ENCODE measurements at places on chromosomes 5 and 9.

DNA sequence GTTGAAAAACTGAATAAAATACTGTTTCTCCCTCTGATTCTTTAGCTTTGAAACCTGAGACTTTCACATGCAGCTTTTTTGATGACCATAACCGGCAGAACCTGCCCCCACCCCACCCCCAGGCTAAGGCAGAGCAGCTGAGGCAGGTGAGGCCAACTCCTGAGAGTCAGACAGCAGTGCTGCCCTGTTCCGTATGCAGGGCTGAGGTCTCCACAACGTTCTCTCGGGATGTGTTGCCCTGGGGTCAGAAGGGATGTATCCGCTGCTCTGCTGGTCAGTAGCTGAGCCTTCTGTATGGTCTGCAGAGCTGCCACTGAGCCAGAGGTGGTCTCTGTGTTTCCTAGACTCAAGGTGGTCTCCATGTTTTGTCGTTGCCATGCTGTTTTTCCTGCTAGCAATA lies 190.5 kb downstream of the AOPEP start:
- DNase-seq = no peak

DNA sequence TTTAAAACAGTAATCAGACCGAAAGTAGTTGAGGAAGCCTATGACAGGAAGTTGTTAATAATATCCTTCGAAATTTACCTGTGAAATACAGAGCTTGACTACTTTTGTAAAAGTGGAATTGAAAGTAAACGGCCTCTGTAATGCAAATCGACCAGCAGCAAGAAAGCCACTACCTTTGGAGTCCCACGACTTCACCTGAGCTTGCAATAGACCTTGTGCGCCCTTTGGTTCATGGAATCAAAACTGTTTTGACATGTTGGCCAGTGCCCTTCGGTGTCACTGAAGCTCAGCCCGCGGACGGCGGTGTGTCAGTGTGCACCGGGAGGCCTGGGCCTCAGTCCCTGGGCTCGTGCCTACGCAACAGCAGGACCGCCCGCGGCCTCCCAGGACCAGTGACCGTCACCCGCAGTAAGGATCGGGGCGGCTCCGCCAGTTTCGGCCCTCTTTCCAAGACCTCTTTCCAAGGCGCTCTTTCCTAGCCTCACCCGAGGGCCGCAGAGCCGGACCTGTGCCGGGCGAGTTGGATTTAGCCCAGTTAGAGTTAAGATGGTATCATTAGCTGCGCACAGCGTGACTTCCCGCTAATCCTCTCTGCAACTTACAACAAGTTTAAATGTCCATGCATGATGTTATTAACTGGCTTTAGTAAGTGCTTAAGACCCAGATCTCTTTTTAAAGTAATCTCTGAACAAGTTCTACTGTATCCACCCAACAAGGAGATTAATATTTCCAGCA lies 223.3 kb downstream of the MEF2C start:
- DNase-seq = no peak

DNA sequence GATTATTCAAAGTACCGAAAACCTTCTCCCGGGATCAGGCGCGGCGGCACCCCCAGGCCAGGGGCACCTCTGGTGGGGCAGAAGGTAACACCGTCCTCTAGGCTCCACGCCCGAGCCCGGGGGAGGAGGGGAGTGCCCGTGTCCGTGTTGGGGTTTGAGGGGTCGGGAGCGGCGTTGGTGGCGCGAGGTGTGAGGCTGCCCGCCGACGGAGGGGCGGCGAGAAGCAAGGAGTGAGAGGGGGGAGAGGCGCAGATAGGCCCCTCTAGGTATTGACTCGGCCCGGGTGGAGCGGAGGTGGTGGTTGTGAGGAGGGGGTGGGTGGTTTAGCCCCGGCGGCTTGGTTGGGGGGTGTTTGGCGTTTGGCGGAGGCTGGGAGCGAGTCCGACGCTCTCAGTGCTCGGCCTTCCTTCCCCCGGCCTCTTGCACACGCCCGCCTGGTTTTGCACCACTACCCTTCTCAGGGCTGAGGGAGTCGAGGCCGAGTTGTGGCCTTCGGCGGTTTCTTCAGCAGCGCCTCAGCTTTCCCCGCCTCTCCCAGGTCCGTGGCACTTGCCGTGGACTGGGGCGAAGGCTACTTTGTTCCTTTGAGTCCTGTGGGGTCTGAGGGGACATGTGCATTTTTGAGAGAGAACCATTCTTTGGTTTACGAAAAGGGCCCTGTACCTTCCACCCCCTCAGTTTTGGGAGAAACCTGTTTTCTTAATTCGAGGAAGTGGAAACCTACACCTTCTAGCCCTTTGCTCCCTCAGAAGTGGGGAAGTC lies 450 bp downstream of the GPBP1 start:
- no peak for DNase-seq

DNA sequence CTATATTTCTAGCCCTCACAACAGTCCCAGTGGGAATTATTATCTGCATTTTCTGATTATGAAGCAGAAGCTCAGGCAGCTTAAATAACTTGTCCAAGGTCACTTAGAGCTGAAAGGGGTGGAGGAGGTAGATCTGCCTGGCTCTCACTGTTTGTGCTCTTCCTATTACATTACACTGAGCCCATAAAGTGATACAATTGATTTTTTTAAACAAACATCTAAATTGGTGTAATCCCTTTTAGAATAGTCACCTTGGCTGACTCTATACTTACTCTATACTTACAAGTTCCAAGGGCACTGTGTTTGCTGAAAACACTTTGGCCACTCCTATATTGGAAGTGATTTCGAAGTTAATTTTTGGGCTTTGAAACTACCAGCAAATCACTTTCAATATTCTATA lies 144.7 kb downstream of the APBA1 start:
- DNase-seq = no peak

GRCh38 chr9:136323371-136323789 lies 4.0 kb upstream of the GPSM1 start:
- no peak for DNase-seq

DNA sequence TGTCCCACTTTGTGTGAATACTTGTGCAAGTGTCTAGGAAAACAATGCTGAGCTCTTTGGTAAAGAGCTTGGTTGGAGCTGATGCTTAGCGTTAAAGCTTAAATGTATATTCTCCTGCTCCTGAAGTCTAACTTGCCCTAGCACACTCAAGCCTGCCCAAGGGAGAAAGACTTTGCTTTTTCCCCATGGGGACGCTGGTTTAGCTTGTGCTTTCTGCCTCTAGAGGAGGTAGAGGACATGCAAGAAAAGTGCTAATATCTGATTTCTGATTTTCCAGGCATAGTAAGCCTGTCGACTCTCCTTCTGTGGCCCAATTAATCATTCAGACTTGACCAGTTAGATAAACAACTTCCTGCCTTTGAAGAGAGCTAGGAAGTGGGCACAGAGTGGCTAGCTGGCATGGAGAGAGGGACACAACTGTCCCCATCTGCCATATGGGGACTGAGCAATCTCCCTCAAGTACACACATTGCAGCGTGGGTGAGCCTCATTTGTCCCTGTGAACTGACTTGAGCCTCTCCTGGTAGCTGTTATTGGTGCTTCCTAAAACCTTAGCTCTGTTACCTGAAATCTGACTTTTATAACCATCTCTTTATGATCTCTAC lies 348.4 kb downstream of the BRINP1 start:
- no peak for DNase-seq

- no peak for DNase-seq
Observed at GRCh38 chr9:101403516-101404285, 5.0 kb downstream of the ZNF189 start.

DNA sequence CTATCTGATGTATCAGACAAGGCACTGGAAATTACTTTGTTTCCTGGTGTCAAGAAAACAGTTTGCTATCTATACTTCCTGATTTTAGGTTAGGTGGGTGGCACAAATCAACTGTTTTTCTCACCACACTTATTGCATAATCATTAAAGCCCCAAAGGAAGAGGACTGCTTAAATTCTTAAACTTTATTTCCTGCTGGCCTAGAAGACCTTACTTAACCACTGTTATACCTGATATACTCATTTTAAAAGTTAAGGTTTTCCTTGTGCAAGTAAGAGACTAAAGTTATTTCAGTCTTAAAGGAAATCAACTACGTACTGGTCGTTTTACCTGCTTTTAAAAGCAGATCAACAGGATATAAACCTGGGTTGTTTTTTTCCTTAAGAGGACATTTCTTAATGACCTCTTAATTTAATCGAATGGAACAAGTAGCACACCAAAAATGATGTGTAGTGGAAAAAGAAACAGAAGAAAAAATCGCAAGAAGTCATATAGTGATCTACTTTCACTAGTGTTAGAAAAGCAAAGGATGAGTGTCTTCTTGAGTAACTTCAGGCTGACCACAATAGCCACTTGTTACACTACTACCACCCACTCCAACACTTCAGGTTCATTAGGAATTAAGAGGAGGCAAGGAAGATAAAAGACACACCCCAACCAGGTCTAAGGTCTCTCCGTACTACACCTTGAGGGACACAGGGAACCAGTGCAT lies 974 bp downstream of the CLINT1 start:
- no peak for DNase-seq

GRCh38 chr5:9774472-9775079 lies 144.4 kb upstream of the TAS2R1 start:
- DNase-seq = no peak

DNA sequence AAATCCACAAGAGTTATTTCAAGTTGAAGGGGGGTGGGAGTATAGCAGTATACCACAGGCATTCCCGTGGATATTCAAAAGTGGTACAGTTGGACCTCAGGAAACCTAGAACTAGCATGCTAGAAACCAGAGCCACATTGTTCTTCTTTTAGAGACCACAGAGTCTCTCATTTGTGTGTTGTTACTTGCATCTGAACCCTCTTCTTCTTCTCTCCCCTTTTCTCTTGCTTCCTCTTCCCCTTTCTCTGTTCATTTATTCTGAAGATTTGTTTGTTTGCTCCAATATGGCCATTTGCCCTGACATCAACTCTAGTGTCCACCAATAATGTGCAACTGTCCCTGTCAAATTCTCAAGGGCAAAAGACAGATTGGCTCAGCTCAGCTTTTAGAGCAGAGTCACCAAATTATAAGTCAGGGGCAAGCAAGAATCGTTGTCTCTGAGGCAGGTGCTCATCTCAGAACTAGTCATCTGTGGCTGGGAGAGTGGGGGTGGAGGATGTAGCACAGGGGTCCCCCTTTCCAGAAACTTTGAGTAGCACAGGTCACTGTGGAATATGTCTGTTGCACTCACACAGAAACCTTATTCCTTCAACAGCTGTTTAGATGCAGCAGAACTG lies 321.1 kb downstream of the ARRDC3 start:
- no peak for DNase-seq

GRCh38 chr5:174937201-174938123 lies 213.1 kb downstream of the MSX2 start:
- no peak for DNase-seq

- DNase-seq = no peak
Observed at GRCh38 chr5:131357739-131358561, 94.1 kb downstream of the CDC42SE2 start.

GRCh38 chr9:135757356-135757755 lies 55.4 kb downstream of the KCNT1 start:
- DNase-seq = no peak

GRCh38 chr9:116468793-116469527 lies 218.1 kb upstream of the TRIM32 start:
- no peak for DNase-seq

DNA sequence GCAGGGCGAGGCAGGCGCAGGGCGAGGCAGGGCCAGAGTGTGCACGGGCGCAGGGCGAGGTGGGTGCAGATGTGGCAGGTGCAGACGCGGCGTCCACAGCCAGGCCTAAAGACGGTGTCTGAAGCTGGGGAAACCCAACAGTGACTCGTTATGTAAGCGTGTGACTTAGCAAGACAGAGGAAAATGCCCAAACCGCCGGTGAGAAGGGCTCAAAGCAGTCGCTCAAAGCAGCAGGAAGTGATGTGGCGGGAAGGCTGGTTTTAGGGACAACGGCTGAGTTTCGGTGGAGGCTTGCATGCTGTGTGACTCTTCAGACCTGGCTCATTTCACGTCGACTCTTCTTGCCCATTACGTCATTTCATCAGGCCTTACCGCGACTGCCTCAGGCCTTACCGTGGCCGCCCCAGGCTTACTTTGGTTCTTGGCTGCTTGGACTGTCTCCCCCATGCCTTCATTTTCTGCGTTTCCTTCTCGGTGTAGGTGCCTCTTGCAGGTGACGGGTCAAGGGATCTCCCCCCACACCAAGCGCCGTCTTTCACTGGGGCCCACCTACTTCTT lies 50.5 kb upstream of the EXOC3 start:
- no peak for DNase-seq

GRCh38 chr9:111095441-111095840 lies 57.2 kb upstream of the LPAR1 start:
- peak; percentile 10 for DNase-seq

DNA sequence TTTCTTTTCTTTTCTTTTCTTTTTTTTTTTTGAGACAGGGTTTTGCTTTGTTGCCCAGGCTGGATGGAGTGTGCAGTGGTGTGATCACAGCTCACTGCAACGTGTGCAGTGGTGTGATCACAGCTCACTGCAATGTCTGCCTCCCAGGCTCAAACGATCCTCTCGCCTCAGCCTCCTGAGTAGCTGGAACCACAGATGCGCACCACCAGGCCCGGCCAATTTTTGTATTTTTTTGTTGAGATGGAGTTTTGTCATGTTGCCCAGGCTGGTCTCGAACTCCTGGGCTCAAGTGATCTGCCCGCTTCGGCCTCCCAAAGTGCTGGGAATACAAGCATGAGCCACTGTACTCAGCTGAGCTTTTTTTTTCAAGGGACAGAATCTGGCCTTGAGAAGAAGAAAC lies 36.8 kb upstream of the TJP2 start:
- no peak for DNase-seq

DNA sequence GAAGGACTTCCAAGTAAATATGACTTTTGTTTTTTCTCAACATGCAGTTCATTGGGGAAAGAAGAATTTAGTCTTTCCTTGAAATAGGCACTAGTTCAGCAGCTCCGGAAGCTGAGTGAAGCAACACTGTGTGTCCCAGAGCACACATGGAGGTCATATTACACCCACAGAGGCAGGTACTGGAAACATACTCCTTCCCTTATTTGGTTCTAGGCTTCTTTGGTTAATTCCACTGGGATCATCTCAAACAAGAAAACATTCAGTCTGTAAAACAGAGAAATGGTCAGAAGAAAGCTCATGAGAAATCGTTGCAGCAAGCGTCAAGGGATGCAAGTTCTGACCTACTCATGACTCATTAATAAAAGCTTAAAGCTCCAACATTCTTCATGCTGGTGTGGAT lies 175.1 kb upstream of the PCSK5 start:
- no peak for DNase-seq

GRCh38 chr9:81455462-81456219 lies 233.7 kb downstream of the TLE1 start:
- no peak for DNase-seq

DNA sequence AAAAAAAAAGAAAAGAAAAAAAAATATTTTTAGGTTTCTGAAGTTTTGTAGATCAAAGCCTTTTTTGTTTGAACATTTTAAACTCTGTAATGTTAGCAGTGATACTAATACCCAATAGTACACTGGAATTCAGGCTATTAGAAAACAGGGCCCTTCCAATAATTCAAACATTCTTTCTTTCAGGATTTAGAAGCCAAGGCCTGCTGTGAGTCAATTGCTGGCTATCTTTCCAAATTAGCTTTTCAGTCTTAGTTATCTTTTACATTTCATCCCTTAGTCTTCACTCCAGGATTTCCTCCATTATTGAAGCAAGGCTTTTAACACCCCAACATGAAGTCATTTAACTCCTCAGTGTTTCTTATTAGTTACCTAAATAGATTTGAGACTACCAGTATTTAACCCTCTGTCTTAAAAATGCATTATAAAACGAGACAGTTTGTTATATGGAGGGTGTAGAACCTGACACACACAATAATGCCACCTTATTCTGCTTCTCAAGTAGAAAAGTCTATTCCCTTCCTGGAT lies 951.9 kb upstream of the DMAC1 start:
- no peak for DNase-seq

GRCh38 chr9:33105504-33105903 lies 29.0 kb upstream of the SMU1 start:
- DNase-seq = no peak

- no peak for DNase-seq
Observed at GRCh38 chr9:97853844-97854695, 1.0 kb downstream of the FOXE1 start.

Data from AG09319 (cell line).